ENCODE measurements at places on chromosomes 3 and 15.
A peak's percentile ranks its signal among the peaks of the same experiment; 100 is the strongest.

- no peak overlapping the region for H3K4me3 ChIP-seq
- H3K27me3 ChIP-seq, result peaks cover 2% of the 10 kb centered on the region
- no peak for DNase-seq
- H3K4me1 ChIP-seq, result peaks cover 18% of the 10 kb centered on the region
These were observed 45.0 kb downstream of the IQSEC1 start for GRCh38 chr3:13028010-13028821.

DNA sequence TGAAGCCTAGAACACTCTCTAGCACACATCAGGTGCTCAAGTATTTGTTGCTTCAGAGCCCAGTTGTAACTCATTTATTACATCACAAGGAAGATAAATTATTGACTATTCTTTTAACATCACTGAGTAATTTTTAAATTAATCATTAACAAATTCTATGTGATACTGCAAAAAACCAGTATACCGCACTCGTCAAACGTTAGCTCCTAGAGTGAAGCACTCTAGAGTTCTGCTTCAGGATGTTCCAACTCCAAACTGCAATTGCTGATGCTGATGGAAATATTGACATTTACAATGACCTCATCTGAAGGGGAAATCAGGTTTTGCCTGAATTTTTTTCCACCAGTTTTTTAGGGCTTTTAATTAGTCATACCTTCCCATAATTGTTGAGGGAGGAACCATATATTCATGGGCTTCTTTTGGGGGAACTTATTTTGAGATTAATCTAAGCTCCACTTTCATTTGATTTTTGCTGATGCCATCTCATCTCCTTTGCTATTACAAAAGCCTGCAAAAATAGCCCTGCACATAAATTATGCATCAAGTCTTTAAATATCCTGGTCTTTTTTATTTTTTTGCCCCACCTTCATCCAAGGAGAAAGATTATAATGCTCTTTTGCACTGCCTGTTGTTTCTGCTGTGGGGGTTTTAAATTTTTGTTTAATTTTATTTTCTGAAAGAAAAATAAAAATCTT, 123.0 kb upstream of the STAC start:
- no peak for DNase-seq
- H3K27me3 ChIP-seq, result peaks cover 1% of the 10 kb centered on the region
- H3K4me1 ChIP-seq, result no peaks in the 10 kb centered on the region
- no peak overlapping the region for H3K27ac ChIP-seq
- no peaks in the 10 kb centered on the region for H3K36me3 ChIP-seq

DNA sequence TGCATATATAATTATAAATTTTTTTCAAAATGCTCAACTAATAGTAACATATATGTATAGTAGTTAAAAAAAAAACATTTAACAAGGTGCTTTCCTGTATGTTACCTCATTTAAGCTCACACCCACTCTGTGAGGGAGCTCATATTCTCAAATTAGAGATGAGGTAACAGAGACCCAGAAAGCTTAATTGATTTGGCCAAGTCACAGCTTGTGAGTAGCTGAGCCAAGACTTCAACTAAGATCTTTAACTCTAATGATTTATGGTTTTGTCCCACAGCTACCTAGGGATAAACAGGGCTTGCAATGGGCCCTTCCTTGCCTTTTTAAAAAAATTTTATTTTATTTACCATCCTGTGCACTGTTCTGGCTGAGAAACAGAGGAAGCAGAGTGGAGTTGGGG, 230.0 kb upstream of the GOLIM4 start:
- H3K4me1 ChIP-seq, result no peaks in the 10 kb centered on the region
- no peaks in the 10 kb centered on the region for H3K36me3 ChIP-seq

DNA sequence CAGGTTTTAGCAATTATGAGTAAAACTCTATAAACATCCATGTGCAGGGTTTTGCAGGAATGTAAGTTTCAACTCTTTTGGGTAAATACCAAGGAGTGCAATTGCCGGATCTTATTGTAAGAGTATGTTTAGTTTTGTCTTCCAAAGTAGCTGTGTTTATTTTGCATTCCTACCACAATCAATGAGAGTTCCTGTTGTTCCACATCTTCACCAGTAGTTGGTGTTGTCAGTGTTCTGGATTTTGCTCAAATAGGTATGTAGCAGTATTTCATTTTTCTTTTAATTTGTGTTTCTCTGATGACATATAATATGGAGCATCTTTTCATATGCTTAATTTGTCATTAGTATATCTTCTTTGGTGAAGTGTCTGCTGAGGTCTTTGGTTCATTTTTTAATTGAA, 185.1 kb upstream of the GALNT15 start:
- no peak overlapping the region for H3K27ac ChIP-seq
- no peaks in the 10 kb centered on the region for H3K27me3 ChIP-seq
- no peak for DNase-seq
- no peak overlapping the region for H3K4me3 ChIP-seq

- H3K27me3 ChIP-seq, result no peaks in the 10 kb centered on the region
- H3K36me3 ChIP-seq, result peaks cover 58% of the 10 kb centered on the region
- peaks cover 5% of the 10 kb centered on the region for H3K4me1 ChIP-seq
- no peak for DNase-seq
- no peak overlapping the region for H3K27ac ChIP-seq
These were observed 100.8 kb upstream of the NEDD4 start for GRCh38 chr15:56094171-56094570.

- DNase-seq, result no peak
- H3K4me1 ChIP-seq, result no peaks in the 10 kb centered on the region
- no peak overlapping the region for H3K4me3 ChIP-seq
- no peaks in the 10 kb centered on the region for H3K36me3 ChIP-seq
- peaks cover 6% of the 10 kb centered on the region for H3K27me3 ChIP-seq
These were observed 36.7 kb upstream of the LHFPL4 start for GRCh38 chr3:9590282-9590791.

- no peak for DNase-seq
- H3K27me3 ChIP-seq, result no peaks in the 10 kb centered on the region
- peaks cover 3% of the 10 kb centered on the region for H3K36me3 ChIP-seq
- no peak overlapping the region for H3K27ac ChIP-seq
- peaks cover 61% of the 10 kb centered on the region for H3K4me1 ChIP-seq
These were observed 17.2 kb downstream of the SFMBT1 start for GRCh38 chr3:53028641-53029040.

DNA sequence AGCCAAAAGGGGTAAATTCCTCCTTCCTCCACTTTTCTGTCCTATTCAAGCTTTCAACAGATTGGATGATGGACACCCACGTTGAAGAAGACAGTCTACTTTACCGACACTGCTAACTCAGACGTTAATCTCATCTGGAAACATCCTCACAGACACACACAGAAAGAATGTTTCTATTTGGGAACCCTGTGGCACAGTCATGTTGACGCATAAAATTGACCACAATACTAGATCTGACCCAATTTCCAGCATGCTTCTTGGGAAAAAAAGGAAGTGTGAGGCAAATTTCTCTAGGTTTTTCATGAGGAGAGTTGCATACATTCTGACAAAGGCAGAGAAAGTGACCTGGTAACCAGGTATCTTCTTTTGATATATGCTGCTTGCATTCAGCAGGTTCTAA, 594.1 kb downstream of the FGF12 start:
- H3K4me1 ChIP-seq, result no peaks in the 10 kb centered on the region
- H3K4me3 ChIP-seq, result no peak overlapping the region
- DNase-seq, result no peak
- H3K27me3 ChIP-seq, result no peaks in the 10 kb centered on the region

DNA sequence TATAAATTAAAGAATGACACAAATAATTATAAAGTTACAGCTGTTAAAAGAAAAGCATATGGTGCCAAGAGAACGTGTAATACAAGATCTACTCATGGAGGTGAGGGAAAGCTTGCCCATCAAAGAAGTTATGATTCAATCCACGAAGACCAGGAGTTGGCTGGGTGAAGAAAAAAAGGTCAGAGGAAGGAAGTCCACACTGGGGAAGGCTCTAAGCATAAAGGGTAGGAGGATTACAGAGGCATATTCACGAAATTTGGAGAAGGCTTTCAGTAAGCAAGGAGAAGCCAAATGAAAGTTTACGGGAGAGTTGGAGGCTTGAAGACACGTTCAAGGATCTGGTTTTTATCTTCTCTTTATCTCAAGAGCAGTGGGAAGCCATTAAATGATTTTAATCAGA, 1.8 kb upstream of the TGFBR2 start:
- H3K4me1 ChIP-seq, result peaks cover 21% of the 10 kb centered on the region
- H3K27me3 ChIP-seq, result no peaks in the 10 kb centered on the region
- peaks cover 21% of the 10 kb centered on the region for H3K36me3 ChIP-seq
- DNase-seq, result no peak
- peak overlapping the region; percentile 99 for H3K27ac ChIP-seq

GRCh38 chr15:68706256-68706655, 114.4 kb downstream of the ANP32A start:
- no peaks in the 10 kb centered on the region for H3K36me3 ChIP-seq
- no peaks in the 10 kb centered on the region for H3K4me1 ChIP-seq
- peaks cover 9% of the 10 kb centered on the region for H3K27me3 ChIP-seq
- no peak overlapping the region for H3K27ac ChIP-seq
- DNase-seq, result no peak
- H3K4me3 ChIP-seq, result no peak overlapping the region

DNA sequence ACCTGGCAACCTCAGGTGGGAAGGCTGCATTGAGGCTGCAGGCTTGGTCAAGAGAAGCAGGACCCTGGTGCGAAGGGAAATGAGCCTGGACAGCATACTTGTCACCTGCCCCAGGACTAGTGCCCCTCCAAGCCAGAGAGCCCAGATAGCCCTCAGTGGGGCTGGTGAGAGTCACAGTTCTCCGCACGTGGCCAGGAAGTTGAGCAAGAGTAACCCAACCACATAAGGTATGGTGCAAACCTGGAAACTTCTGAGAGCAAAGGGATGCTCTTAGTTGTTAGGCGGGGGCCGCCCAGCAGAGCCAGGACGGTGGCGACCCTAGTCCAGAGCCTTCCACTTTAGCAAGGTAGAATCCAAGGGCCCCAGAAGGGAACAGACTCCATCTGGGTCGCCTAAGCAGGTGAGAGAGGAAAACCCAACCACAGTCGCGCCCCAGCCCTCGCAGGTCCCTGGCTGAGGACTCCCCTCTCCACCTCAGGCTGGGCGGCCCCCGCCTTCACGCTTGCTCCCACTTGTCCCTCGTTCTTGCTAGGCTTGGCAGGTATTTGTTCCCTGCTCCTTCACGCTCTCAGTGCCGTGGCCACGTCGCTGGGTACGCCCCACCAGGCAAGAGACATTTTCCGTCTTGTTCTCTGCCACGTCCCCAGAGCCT, 1.1 kb upstream of the VPS18 start:
- H3K27me3 ChIP-seq, result no peaks in the 10 kb centered on the region
- peak overlapping the region; percentile 65 for H3K4me3 ChIP-seq
- H3K36me3 ChIP-seq, result no peaks in the 10 kb centered on the region
- H3K4me1 ChIP-seq, result peaks cover 41% of the 10 kb centered on the region
- DNase-seq, result no peak

DNA sequence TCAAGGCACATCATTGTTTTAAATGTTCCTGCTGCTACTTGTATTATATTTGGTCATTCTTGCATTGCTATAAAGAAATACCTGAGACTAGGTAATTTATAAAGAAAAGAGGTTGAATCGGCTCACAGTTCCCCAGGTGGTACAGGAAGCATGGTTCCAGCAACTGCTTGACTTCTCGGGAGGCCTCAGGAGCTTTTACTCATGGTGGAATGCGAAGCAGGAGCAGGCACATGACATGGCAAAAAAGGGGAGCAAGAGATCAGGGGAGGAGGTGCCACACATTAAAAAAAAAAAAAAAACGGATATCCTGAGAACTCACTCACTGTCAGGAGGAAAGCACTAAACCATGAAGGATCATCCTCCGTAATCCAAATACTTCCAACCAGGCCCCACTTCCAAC, 286.9 kb upstream of the PLSCR5 start:
- DNase-seq, result no peak
- H3K4me1 ChIP-seq, result no peaks in the 10 kb centered on the region
- H3K27ac ChIP-seq, result no peak overlapping the region
- H3K36me3 ChIP-seq, result no peaks in the 10 kb centered on the region
- H3K4me3 ChIP-seq, result no peak overlapping the region

DNA sequence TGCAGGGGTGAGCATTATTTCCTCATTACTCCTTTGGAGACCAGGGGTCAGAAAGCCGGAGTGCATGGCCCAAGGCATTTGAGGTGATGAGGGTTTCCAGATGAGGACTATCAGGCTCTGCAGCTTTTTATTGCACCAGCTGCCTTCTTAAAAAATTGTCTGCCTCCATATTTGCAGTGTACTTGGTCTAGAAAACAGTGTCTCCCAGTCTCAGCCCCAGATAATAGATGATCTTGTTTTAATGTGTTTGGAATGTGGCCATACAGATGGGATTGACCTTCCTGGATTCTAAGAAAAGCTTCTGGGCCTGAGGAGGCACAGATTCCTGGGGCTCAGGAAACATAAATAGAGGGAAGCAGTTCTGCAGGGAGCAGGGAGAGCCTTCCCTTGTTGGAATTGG, 123.3 kb downstream of the GABRG3 start:
- H3K27me3 ChIP-seq, result no peaks in the 10 kb centered on the region
- H3K4me1 ChIP-seq, result no peaks in the 10 kb centered on the region
- no peak for DNase-seq
- no peaks in the 10 kb centered on the region for H3K36me3 ChIP-seq

DNA sequence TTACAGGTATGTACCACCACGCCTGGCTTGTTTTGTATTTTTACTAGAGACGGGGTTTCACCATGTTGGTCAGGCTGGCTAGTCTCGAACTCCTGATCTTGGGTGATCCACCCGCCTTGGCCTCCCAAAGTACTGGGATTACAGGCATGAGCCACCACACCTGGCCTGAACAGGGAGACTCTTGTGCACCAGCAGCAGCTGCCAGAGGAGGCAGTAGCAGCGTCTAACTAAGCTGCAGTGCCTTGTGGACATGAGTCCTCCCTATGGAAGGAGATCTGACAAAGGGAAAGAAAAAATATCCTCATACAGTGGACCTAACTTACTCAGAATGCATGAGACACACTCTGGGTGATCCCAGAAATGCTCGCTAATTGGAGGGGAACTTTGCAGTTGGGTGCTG, 36.8 kb upstream of the NEO1 start:
- no peak overlapping the region for H3K27ac ChIP-seq
- peaks cover 15% of the 10 kb centered on the region for H3K27me3 ChIP-seq
- DNase-seq, result no peak

DNA sequence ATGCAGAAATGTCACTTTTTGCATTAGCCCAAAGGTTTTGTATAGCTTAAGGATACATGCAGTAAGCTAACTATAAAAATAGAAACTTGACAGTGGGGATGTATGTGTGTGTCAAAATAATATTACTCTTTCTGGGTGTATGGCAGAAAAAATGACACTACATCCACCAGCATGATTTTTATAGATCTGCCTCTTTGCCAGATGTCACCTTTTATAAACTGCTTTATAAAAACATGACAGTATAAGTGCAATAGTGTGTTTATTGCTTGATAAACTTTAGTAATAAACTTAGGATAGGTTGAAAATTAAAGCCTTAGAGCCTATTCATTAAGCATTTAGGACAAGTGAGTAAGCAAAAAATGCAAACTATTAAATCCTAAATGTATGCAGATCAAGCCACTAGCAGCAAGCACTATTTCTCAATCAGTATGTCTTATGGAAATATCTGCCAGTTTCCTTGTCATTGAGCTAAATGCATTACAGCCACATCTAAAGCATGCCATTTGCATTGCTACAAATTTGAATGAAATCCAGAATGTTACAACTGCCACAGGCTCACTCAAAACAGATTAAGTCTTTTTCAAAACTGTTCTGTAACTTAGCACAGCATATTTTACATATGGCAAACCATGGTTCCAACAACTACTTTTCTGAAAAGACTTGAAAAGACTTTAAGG, 935.0 kb downstream of the FHIT start:
- no peaks in the 10 kb centered on the region for H3K27me3 ChIP-seq
- peaks cover 2% of the 10 kb centered on the region for H3K4me1 ChIP-seq
- no peak overlapping the region for H3K27ac ChIP-seq
- H3K4me3 ChIP-seq, result no peak overlapping the region
- H3K36me3 ChIP-seq, result no peaks in the 10 kb centered on the region

- no peaks in the 10 kb centered on the region for H3K36me3 ChIP-seq
- peaks cover 63% of the 10 kb centered on the region for H3K4me1 ChIP-seq
- DNase-seq, result peak; percentile 10
- H3K27ac ChIP-seq, result peak overlapping the region; percentile 29
These were observed 26.6 kb downstream of the ILDR1 start for GRCh38 chr3:121995161-121996137.
